ENCODE measurements at places on chromosomes 1 and 21.

DNA sequence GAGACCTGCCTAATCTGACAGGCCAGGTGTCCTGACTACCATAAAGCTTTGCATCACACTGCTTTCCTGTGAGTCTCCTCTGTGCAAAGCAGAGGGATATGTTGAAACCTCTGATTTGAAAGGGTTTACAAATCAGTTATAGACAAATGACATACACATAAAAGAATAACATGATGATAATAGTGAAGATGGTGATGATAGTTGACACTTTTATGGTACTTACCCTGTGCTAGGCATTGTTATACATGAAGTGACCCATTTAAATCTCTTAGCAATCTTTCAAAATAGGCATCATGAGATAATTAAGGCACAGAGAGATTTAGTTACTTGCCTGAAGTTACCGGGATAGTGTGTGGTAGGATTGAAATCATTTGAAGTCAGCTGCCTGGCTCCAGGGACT, 34.1 kb upstream of the PKN2 start:
- no peak for DNase-seq

- DNase-seq, result no peak
Measured at GRCh38 chr1:4551706-4552105, 102.7 kb upstream of the AJAP1 start.

- no peak for DNase-seq
Measured at GRCh38 chr1:165949335-165950130, 122.1 kb downstream of the UCK2 start.

DNA sequence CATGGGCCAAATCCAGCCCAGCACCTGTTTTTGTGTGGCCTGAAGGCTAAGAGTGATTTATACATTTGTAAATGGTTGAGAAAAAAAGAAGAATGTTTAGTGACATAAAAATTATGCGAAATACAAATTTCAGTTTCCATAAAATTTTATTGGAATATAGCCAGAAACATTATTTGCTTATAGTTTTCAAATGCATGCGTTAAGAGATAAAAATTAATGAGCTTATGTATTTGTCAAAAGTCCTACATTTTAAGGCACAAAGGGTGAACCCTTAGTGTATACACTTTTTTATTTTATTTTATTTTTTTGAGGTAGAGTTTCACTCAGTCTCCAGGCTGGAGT, 2.1 kb downstream of the MORC3 start:
- DNase-seq, result no peak

DNA sequence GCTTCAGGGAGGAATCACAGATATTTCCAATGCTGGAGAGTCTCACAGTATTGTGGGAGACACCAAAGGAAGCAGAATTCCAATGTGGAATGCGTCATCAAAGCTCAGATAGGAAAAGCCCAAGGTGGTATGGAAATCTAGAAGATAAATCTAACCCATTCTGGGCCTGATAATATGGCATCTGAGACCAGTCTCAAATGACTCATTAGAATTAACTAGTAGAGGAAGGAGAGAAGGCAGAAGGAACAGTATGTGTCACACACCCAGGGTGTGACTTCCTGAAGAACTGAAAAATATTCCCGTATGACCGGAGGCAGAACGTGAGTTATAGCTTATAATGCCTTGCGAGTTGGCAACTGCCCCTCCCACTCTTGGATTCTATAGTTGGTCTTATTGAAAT, 499.2 kb downstream of the PLPP3 start:
- DNase-seq, result no peak
